Stimulated activated CD8-positive, alpha-beta memory T cell treated with anti-CD3 and anti-CD28 coated beads, Interleukin-2, amount 100 ng/mL, for 1 hour (primary cell): ENCODE measurements at places on chromosomes 1 and 21.

DNA sequence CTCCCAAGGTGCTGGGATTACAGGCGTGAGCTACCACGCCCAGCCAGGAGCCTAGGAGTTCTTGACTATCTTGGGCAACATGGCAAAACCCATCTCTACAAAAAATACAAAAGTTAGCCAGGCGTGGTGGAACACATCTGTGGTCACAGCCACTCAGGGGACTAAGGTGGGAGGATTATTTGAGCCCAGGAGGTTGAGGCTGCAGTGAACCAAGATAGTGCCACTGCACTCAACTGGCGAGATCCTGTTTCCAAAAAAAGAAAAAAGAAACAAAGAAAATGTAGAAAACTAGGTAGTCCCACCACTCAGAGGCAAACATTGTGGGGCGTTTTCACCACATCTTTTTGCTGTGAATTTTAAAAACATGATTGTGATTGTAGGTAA, 141.3 kb downstream of the ZZZ3 start:
- no peak for DNase-seq

DNA sequence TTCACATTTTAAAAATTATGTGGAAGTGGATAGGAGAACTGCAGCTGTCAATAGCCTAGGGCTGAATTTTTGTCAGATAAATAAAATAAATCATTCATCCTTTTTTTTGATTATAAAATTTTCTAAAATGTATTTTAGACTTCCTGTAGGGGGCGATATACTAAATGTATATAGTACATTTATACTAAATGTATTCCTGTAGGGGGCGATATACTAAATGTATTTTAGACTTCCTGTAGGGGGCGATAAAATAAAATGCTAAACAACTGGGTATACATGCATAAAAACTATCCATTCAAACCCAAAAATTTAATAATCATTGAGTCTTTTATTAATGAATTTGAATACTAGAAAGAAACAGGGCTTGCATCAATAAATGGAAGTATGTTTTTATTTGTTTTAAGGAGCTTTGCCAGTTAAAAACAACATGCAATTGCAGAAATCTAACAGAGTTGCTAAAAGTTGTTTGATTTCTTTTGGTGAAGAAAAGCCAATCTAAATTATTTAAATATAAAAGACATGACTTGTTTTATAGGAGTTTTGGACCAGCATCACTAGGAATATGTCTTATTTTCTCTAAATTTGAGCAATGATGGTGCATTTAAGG, 31.4 kb downstream of the CLCA1 start:
- DNase-seq, result no peak

- no peak for DNase-seq
Observed at GRCh38 chr1:93594603-93594880, 87.1 kb downstream of the BCAR3 start.

DNA sequence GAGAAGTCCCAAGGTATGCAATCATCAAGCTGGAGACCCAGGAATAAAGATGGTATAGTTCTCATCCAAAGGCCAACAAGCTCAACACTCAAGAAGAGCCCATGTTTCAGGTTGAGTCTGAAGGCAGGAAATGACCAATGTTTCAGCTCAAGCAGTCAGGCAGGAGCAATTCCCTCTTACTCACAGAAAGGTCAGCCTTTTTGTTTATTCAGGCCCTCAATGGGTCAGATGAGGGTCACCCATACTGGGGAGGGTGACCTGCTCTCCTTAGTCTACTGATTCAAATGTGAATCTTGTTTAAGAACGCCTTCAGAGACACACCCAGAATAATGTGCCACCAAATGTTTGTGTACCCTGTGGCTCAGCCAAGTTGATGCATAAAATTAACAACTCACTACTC, 262.4 kb downstream of the USP25 start:
- no peak for DNase-seq

DNA sequence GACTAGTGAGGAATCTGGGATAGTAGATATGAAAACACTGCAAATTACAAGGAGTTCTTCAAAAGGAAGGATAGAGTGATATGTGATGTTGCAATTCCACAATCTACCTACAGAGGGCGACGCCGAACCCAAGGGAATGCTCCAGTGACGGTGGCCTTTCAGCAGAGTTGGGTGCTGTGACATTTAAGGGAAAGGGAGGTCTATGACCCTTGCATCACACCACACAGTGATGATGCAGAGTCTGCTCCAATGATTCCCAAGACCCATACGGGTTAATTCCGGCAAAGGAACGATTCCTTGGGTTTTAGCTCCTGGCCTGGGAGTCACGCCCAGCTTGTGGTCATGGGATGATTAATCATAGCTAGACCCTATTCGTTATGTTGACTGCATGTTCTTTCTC, 123.0 kb upstream of the IGSF21 start:
- DNase-seq, result no peak

GRCh38 chr1:99763956-99764355, 2.5 kb downstream of the FRRS1 start:
- no peak for DNase-seq

GRCh38 chr1:53685272-53686051, 53.5 kb downstream of the GLIS1 start:
- no peak for DNase-seq

GRCh38 chr1:228018961-228019721, 12.3 kb downstream of the WNT3A start:
- DNase-seq, result no peak

- no peak for DNase-seq
Observed at GRCh38 chr1:160727316-160727640, 11.8 kb upstream of the SLAMF7 start.

DNA sequence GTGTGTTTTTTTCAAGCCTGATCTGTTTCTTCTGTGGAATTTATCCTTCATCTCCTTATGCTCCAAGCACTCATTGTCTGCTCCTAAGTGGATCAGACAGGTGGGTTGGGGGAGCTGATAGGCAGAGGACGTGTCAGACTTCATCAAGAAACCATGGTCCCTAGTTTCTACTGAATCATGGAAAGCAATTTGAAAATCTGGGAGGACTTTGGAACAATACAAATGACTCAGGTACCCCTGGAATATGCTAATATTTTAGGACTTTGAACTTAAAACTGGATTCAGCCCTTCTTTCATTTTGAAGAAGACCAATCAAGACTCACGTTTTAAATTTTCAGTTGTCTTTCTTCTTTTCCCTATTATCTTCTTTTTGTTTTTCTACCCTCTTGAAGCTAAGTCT, 7.7 kb downstream of the ABCG1 start:
- no peak for DNase-seq

- DNase-seq, result no peak
Observed at GRCh38 chr1:156815961-156816422, 656 bp downstream of the SH2D2A start.

GRCh38 chr1:228217551-228218344, 9.9 kb downstream of the OBSCN start:
- no peak for DNase-seq

GRCh38 chr1:77847621-77848080, 40.8 kb upstream of the NEXN start:
- no peak for DNase-seq

- DNase-seq, result no peak
Observed at GRCh38 chr21:41317458-41317857, 857 bp downstream of the FAM3B start.

DNA sequence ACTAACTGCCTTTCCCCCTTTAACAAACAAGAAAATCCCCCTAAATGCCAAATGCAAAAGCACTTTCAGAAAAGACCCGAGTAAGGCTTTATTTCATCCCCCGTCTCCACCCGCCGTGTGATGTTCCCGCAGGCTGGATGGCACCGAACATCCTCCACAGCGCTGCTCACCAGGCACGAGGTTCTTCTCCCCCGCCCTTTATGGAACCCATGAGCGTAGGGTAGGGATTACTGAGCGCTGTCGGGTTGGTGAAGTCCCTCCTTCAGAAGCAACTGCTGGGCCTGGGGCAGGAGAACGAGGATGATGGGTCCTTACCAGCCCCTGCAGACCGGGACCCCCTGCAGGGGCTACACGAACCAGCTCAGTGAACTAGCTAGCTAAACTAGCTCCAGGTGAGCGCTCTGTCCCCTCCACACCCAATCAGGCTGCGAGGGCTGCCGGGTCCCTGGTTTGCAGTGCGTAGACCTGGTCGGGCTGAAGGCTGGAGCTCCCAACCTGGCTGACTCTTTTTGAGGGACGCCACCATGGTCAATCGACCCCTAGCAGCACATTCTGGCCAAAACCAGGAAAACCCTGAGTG, 80.4 kb downstream of the ITPKB start:
- no peak for DNase-seq

DNA sequence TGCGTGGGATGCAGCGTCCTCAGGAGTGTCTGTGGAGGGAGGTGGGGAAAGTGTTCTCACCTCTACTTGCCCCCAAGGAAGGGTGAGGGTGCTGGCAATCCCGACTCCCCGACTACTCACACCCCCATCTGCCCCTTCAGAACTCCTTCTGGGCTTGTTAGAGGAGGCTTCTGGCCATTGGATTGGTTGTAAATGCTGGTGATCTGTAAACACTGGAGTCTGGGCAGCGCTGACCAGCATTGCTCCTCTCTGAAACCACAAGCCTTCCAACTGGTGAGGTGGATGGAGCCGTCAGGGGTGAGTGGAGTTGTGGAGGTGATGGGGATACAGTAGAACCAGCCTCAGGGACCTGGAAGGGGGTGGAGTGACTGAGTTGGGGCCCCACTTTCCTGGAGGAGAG, 59.3 kb downstream of the NKAIN1 start:
- DNase-seq, result no peak

- DNase-seq, result no peak
Observed at GRCh38 chr1:15195420-15196052, 42.0 kb downstream of the TMEM51 start.

- no peak for DNase-seq
Observed at GRCh38 chr1:216722821-216723220, 408 bp downstream of the ESRRG start.

DNA sequence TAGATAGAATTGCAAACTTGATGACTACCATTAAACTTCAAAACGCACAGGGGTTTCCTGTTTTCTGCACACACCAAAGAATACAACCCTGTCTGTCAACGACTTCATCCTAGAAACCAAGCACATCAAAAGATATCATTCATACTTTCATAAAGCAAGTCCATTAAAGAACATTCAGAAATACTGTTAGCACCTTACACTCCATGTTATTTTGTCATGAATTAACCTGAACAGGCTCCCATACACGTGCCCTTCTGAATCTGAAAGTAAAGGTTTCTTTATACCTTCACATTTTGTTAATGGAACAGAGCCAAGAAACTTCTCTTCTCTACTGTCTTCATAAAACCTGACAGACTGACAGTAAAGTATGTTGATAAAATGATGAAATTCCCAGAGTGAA, 46.1 kb downstream of the PUM1 start:
- DNase-seq, result no peak

DNA sequence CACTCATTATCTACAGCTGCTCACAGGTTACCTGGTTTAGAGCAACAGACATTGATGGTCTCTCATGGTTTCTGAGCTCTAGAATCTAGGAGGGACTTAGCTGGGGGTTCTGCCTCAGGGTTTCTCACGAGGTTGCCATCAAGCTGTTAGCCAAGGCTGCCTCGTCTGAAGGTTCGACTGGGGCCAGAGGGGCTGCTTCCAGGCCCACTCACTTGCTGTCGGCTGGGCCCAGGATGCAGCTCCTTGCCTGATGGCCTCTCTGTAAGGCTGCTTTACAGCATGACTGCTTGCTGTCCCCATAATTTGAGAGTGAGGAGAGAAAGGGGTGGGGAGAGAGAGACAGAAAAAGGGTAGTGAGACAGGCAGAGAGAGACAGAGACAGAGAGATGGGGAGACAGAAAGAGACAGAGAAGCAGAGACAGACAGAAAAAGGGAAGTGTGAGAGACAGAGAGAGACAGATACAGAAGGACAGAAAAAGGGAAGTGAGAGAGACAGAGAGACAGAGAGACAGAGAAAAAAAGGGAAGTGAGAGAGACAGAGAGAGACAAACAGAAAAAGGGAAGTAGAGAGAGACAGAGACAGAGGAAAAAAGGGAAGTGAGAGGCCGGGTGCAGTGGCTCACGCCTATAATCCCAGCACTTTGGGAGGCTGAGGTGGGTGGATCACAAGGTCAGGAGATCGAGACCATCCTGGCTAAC, 106.8 kb upstream of the C1orf174 start:
- no peak for DNase-seq

DNA sequence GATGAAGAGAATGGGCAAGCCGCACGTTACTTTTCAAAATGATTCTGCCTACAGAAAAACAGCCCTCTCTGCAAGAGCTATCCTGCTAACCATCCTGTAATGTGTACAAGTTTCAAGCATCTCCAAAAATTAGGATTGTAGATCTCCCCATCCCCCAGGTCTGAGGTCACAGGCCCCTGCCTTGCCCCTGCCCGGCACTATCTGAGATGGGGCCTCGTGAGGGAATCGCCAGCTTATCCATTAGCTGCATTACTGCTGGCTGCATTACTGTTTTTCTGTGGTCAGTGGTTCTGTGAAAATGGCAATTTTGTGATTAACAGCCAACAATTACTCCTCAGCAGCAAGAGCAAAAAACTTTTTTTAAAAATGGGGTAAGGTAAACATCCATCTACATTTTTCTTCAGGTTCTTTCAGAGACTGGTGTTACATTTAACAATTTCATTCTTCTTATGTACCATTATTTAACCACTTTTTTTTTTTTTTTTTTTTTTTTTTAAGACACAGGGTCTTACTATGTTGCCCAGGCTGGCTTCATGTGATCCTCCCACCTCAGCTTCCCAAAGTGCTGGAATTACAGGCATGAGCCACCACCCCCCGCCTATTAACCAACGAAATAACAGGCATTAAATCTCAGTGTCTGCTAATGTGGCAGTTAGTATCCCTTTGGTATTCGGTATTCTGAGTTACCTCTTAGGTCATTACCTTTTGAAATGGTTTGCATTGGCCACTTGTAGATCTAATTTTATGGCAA, 83.8 kb downstream of the MRPL37 start:
- no peak for DNase-seq

DNA sequence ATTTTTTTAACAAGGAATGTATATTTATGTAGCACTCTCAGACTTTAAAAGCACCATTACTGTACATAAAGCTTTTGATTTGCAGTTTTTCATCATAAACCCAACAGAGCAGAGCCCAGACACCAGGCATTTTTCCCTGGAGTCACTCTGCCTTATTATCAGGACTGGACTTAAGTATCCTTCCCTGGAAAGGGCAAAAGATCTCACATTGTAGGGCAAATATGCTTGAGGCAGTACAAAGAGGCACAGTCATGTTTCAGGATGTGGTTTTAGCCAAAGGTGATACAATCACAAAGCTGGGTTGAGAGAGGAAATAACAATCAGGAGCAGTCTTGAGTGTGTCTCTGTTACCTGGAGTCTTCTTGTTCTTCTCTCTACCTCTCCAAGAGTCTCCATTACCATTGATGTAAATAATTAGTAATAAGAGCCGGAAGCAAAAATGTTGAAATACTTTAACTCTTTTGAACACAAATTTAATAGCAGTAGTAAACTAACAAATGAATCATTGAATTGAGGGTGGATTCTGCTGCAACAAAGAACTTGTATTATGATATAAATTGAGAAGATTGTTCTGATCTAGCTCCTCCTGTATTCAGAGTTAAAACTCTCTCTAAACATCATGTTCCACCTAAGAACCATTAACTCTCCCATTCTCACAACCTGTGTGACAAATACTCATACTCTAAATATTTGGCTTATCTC, 160.5 kb downstream of the LTN1 start:
- DNase-seq, result no peak

GRCh38 chr1:21338573-21339355, 48.5 kb upstream of the ECE1 start:
- DNase-seq, result no peak
